Activated T-cell treated with anti-CD3 and anti-CD28 coated beads, Interleukin-2, amount 50 U/mL, for 72 hours (primary cell): ENCODE measurements at places on chromosomes 2 and 18.

DNA sequence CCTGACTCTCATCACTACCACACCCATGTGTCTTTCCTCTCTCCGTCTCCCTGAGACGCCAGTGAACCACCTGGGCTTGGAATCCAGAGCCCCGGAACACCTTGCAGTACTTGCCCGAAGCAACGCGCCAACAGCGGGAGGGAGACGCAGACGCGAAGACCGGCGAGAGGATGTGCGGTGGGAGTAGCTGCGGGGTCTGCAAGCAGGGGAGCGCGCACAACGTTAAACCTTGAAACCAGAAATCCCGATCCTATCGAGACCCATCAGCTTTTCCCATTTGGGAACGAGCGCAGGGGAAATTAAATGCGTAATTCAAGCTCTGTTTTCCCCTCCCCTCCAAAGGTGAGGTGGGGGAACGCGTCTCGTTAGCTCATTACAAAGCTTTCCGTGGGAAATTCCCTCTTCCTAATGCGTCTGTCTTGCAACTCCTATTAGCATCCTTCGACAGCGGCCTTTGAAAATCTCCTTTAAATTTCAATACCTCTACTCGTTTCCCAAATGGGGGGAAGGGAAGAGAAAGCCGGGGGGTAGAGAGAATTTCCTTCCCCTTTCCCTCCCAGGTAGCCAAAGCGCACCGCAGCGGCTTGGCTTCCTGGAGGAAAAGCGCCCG, 421 bp upstream of the CNTNAP5 start:
- DNase-seq = no peak

DNA sequence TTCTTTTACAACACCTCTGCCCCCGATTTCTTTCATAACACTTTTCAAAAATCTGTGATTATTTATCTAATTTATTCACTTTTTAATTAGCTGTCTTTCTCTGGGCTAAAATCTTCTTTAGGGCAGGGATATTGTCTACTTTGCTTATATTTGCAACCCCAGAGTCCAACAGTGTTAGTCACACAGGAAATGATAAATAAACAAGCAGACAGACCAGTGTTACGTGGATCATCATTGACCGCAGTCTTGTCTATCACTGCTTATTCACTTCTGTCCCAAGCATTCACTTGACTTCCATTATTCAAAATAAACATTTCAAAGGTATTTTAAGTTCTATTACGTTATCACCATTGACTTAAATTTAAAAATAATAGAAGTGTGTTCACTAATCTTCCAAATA, 237.6 kb upstream of the UBE2E3 start:
- no peak for DNase-seq

DNA sequence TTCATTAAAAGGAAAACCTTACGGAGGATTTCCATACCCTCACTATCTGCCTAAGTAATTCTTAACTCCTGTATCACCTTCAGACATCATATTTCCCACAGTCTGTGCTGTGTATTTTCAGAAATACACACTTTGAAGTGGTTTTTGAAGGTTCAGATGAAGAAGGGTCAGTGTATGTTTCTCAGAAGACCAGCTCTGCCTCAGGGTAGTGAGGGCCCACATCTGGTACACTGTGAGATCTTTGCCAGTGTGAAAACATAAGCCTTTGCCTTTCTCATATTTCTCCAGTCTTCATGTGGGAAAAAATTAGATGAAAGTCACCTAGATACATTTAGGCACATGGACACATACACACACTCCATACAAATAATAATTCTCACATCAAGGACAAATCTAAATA, 408.4 kb downstream of the RIT2 start:
- no peak for DNase-seq

- DNase-seq = no peak
Measured at GRCh38 chr2:120510751-120511395, 164.9 kb downstream of the INHBB start.
